ENCODE measurements at places on chromosomes 12 and 14.

DNA sequence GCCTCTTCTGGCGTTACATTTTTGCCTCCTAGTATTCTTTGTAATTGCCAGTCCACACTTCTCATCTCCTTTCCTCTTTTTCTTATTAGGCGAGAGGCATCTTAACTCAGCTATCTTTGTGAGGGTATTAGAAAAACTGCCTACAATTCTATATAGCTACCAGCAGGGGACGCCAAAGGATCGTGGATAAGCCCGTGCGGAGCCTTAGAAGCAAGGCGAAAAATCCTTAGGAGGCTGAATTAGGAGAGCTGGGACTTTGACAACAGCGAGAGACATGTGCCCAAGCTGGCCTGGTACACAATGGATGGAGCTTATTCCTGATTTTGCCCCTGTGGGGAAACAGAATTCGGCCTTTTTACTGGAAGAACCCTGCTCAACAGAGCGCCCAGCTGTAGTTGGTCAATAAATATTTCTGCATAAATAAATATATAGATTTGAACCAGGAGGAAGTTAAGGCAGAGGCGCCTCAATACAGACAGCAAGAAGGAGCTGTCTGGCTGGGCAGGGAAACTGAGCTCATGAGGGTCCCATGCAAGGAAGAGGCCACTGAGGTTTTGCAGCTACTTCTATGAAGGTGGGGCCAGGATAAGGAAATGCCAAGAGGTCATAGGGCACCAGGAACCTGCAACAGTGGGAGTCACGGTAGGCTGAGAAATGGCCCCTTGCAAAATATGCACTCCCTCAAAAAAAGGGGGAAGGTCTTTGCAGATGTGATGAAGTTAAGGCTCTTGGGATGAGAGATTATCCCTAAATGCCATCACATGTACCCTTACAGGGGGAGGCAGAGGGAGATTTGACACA, 14.6 kb upstream of the RBM19 start:
- DNase-seq, result peak; percentile 15

DNA sequence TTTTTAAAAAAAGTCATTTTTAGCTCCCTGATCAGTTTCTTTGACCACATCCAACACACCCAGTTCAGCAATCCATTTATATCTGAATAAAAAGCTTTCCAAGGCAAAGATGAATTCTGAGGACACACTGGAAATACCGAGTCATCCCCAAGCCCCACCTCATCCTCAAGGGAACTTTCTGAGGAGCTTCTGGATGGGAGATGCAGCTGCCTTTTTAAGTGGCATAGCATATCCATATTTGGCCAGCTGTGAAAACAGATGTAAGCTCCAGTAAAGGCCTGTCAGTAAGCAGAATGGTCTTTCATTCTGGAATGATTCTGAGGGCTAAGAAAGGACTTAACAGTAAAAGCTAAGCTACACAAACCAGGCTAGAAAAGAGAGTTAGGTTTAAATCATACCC, 18.4 kb downstream of the ZFYVE1 start:
- DNase-seq, result no peak

- no peak for DNase-seq
Observed at GRCh38 chr12:15963271-15963670, 52.1 kb downstream of the DERA start.

DNA sequence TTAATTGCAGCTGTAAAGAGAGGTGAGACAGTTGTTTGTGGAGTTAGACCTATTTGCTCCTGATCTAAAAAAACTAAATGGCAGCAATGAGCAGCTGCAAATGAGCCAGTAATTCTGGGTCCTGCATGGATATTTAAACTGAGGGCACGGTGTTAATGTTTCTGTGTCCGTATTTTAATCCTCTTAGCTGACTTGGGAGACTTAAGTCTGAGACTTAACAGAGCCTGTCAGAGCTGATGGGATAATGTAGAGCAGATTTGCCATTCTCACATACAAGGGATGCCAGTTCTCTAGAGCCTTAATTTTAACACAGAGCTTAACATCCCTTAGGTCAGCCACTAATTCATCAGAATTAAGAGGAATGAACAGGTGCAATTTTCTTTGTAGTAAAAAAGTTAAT, 178.6 kb upstream of the PDE3A start:
- no peak for DNase-seq

- no peak for DNase-seq
Observed at GRCh38 chr12:51953864-51954263, 2.4 kb downstream of the ACVR1B start.

DNA sequence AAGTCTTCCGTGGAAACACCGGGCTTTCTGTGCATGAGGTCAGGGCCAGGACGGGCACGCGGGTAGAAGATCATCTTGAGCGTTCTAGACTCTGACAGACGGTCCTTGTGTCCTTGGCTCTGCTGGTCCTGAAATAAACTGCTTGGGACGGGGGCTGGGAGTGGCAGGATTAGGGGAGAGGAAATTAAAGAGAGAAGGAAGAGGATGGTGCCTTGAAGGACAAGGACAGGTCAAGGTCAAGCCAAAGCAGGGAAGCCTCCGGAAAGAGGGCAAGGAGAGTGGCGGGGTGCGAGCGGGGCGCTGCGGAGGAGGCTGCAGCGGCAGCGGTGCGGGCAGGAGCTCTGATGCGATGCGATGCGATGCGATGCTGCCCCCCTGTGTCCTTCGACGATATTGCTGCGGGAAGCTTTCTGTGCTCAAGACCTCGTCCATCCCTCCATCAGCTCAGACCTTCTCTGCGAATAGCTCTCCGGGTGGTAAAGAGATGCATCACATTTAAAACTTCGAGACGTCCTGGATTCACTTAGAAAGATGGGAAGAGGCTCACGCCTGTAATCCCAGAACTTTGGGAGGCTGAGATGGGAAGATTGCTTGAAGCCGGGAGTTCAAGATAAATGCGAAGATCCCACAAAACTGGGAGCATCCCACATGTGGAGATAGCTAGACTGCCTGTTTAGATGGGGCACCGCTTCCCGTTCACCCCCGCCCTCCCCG, 110.1 kb upstream of the TMEM132D start:
- no peak for DNase-seq

GRCh38 chr12:13425766-13426165, 229.2 kb downstream of the EMP1 start:
- DNase-seq, result no peak

DNA sequence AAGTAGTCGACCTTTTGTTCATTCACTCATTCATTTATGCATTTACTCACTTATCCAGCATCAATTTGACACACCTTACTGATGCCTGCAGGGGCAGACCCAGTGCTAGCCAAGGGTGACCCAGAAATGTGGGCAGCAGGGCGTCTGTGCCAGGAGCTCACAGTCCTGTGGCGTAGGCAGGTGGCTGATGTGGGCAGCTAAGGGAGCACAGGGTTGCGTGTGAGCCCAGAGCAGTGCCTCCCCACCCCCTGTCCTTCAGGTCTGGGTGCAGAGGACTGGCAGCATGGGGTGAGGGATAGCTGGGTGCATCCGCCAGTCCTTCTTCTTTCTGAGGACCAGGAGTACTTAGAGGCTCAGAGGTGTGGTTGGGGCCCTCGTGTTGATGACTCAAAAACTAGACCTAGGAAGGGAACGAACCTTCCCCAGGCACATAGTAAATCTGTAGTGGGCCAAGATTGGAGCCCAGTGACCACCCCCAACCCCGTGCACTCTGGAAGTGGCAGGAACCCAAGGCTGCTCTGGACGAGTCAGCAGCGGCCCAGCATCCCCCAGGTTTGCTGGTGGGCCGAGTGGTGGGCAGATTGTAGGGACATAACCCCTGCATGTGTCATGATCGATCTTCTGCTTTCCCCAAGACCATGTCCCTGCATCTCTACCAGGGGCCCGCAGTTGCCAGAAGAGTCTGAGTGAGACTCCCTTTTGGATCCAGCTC, 63.9 kb downstream of the BEGAIN start:
- no peak for DNase-seq

DNA sequence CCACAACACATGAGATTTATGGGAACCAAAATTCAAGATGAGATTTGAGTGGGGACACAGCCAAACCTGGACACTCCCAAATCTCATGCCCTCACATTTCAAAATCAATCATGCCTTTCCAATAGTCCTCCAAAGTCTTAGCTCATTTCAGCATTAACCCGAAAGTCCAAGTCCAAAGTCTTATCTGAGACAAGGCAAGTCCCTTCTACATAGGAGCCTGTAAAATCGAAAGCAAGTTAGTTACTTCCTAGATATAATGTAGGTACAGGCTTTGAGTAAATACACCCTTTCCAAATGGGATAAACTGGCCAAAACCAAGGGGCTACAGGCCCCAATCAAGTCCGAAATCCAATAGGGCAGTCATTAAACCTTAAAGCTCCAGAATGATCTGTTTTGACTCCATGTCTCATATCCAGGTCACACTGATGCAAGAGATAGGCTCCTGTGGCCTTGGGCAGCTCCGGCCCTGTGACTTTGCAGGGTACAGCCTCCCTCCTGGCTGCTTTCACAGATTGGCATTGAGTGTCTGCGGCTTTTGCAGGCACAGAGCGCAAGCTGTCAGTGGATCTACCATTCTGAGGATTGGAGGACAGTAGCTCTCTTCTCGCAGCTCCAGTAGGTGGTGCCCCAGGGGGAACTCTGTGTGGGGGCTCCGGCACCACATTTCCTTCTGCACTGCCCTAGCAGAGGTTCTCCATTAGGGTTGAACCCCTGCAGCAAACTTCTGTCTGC, 60.1 kb downstream of the LRIG3 start:
- DNase-seq, result no peak

DNA sequence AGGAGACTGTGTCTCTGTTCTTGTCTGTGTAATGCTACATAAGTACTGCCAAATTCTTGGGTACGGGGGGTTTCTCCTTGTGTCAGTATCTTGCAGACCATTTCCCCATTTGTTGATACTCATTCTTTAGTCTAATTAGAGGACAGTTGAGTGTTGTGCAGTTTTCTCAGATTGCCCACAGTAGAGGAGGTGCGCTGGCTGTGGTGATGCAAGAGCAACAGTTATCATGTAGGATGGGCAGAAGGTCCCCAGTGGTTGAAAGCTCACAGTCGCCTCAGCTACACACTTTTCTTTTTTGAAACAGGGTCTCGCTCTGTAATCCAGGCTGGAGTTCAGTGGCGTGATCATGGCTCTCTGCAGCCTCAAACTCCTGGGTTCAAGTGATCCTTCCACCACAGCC, 37.8 kb upstream of the ATP2A2 start:
- DNase-seq, result no peak

GRCh38 chr12:56987011-56987410, 19.3 kb downstream of the ZBTB39 start:
- DNase-seq, result no peak

GRCh38 chr14:68695326-68695768, 97.5 kb downstream of the ZFP36L1 start:
- DNase-seq, result no peak

GRCh38 chr12:130007771-130008170, 103.9 kb upstream of the TMEM132D start:
- no peak for DNase-seq

- no peak for DNase-seq
Observed at GRCh38 chr14:92832137-92832700, 38.1 kb downstream of the GOLGA5 start.

DNA sequence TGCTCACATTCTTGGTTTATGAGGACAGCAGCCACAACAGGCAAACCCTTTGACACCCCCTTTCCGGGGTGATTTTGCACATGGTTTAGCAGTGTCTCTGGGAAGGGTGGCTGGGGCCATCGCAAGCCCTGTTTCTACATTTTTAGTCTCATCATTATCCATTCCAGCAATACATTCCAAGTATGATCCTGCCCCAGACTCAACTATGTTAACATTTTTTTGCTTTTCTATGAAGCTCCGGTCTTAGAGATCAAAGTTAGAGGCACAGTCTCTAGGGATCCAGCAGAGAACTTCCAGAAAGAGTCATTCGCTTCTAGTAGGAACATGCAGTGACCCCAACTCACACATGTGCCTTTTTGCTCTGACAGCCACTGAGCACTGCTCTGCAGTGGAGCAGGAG, 130.9 kb downstream of the TBX5 start:
- no peak for DNase-seq

GRCh38 chr12:124428136-124428791, 133.4 kb downstream of the RFLNA start:
- no peak for DNase-seq

DNA sequence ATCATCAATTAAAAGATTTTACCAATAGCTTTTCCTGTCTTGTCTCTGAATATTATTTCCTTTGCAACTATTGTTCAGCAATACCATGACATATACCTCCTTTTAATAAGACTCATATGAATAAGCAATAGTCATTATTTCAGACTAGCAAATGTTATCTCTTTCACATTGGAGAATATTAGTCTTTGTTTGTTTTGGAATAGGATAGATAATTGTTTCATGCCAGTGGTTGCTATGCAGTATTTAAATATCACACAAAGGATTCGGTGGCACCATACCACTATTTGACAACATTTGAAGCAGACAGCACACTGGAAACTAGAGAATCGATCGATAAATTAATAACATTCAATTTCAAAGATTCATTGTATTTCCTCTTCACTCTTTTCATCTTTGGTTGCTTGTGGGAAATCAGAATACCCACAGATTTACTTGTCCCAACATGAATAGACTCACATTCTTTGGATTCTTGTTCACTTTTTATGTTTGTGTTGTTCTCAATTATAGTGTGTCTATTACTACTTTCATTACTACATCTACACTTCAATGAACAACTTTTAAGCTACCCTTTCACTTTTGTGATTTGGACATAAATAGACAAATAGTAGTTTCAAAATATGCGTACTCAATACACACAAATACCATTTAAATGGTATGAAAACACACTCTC, 42.7 kb upstream of the TBPL2 start:
- DNase-seq, result no peak

- DNase-seq, result no peak
Observed at GRCh38 chr12:52686756-52687487, 6.7 kb upstream of the KRT1 start.

DNA sequence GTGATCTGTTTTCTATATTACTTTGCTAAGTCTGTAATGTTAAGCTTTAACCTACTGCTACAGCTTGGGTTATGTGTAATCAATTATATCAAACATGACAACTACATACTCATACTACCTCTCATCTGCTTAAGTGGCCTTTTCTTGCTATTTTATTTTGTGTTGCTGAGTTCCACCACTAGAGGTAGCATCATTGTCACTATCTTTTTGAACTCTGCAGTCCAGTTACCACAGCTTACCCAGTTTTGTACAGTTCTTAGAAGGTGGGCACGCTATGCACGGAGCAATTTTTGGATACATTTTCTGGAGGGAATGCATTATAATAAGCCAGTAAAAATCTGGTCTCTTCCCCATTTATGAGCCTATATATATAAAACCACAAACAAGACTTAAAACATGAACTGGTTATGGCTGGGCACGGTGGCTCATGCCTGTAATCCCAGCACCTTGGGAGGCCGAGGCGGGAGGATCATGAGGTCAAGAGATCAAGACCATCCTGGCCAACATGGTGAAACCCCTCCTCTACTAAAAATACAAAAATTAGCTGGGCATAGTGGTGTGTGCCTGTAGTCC, 48.5 kb downstream of the SAV1 start:
- DNase-seq, result no peak

GRCh38 chr12:6724409-6724797, 557 bp downstream of the COPS7A start:
- no peak for DNase-seq
